Activated naive CD8-positive, alpha-beta T cell treated with anti-CD3 and anti-CD28 coated beads for 36 hours (primary cell): ENCODE measurements at places on chromosomes 7 and 10. TPM values are rescaled to one million over a fixed set of nuclear protein-coding genes. Genes with fewer than 3 reads are reported as not detected.

DNA sequence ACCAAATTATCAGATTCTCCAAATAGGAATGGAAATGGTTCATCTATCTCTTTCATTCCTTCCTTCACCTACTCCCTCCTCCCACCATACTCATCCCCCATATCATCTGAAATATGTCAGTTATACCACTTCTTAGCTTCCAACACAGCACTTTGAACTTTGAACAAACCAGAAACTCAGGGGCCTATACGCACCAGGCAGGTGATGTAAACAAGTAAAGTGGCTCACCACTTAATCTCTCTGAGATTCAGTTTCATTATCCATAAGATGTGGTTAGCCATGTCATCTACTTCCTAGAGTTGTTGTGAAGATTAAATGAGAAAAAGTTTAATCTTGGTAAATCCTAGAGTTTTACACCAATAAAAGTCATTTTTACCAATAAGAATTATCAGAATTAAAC is 65.9 kb upstream of the LRRN3 start:
- peaks cover 45% of the 10 kb centered on the region for H3K36me3 ChIP-seq
- peaks cover 80% of the 10 kb centered on the region for H3K4me1 ChIP-seq
- no peak overlapping the region for H3K4me3 ChIP-seq
- peak; percentile 48 for DNase-seq
- H3K27me3 ChIP-seq, result no peaks in the 10 kb centered on the region

Gene ASL
- 22.8 TPM for total RNA-seq

DNA sequence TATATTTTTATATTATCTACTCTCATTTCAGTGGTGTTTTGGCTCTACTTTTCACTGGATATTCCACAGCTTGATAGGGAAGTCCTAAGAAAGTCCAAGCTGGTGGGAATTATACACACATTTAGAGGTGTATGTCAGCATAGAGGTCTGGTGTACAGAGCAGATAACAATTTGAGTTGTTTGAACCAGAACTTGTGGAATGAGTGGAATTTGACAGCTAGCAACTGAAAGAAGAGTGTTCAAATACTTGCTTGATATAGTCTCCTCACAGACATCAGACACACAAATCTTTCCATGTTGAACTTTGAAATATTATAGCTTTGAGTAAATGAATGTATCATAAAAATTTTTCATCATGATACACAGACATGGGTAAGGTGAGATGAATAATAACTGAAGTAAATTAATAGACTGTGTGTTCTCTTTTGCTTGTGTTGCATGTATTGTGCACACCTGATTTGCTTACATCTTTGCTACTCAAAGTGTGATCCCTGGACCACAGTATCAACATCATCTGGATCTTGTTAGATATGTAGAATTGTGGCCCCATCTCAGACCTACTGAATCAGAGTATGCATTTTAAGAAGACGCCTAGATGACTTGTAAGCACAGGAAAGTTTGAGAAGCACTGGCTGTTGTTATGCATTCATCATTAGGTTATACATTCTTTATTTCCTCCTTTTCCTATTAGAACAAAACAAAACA is 91.5 kb downstream of the ABCA13 start:
- peaks cover 4% of the 10 kb centered on the region for H3K27me3 ChIP-seq
- no peak overlapping the region for H3K4me3 ChIP-seq
- H3K4me1 ChIP-seq, result no peaks in the 10 kb centered on the region
- H3K36me3 ChIP-seq, result no peaks in the 10 kb centered on the region
- no peak overlapping the region for H3K27ac ChIP-seq

GRCh38 chr10:112581921-112582320 is 134.9 kb downstream of the VTI1A start:
- no peak overlapping the region for H3K27ac ChIP-seq
- no peaks in the 10 kb centered on the region for H3K27me3 ChIP-seq
- H3K36me3 ChIP-seq, result peaks cover 17% of the 10 kb centered on the region
- no peaks in the 10 kb centered on the region for H3K4me1 ChIP-seq
- H3K4me3 ChIP-seq, result no peak overlapping the region

- no peak overlapping the region for H3K4me3 ChIP-seq
- H3K36me3 ChIP-seq, result no peaks in the 10 kb centered on the region
- DNase-seq, result no peak
Measured at GRCh38 chr10:46527241-46527811, 29.1 kb downstream of the GPRIN2 start.

Gene MUC3A
- total RNA-seq, result not detected

- no peaks in the 10 kb centered on the region for H3K4me1 ChIP-seq
- no peak for DNase-seq
- H3K36me3 ChIP-seq, result no peaks in the 10 kb centered on the region
- H3K27ac ChIP-seq, result no peak overlapping the region
- no peak overlapping the region for H3K4me3 ChIP-seq
Measured at GRCh38 chr7:148135116-148135515, 455.4 kb upstream of the C7orf33 start.

Gene PPP1R17
- not detected for total RNA-seq

DNA sequence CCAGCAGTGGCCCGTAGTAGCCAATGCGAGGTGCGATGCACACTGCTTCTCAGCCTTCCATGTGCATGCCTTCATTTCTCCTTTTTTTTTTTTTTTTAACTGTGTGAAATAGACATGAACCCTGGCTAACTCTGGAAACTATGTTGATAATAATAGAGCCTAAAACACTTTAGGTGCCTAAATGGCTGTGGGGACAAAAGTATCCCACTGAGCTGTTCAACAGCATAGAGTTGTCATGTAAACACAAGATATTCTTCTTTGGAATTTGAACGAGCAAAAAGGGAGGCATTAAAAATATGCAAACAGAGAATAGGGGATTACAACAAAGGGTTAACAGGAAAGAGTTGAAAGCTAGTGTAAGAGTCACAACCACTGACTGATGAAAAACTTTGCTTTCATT is 162.1 kb upstream of the NOBOX start:
- no peak for DNase-seq
- no peaks in the 10 kb centered on the region for H3K4me1 ChIP-seq
- H3K4me3 ChIP-seq, result no peak overlapping the region
- H3K36me3 ChIP-seq, result peaks cover 24% of the 10 kb centered on the region
- no peaks in the 10 kb centered on the region for H3K27me3 ChIP-seq

- H3K27ac ChIP-seq, result no peak overlapping the region
- no peaks in the 10 kb centered on the region for H3K36me3 ChIP-seq
- peaks cover 8% of the 10 kb centered on the region for H3K27me3 ChIP-seq
- H3K4me1 ChIP-seq, result no peaks in the 10 kb centered on the region
Measured at GRCh38 chr10:31657434-31657872, 271.2 kb downstream of the ARHGAP12 start.

Gene ENO4
- total RNA-seq, result not detected
